ENCODE measurements at places on chromosomes 5 and 9.

DNA sequence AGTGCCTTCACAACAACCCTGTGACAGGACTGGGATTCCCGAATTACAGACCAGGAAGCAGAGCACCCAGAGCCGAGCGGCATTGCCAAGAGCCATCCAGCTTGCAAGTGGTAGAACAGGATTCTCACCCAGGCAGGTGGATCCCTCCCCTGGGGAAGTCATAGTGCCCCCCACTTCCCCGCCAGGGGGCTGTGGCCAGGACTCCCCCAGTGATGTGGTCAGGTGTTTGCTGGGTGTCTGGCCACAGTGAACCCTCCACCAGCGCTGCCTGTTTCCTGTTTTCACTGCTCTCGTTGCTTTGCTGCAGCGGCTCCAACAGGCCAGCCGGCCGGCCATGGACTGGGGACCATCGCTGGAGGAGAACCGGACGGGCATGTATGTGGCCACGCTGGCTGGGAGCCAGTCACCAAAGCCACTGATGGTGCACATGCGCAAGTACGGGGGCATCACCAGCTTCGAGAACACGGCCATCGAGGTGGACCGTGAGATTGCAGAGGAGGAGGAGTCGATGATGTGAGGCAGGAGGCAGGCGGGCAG is 19.3 kb downstream of the SLC6A7 start:
- DNase-seq, result no peak

DNA sequence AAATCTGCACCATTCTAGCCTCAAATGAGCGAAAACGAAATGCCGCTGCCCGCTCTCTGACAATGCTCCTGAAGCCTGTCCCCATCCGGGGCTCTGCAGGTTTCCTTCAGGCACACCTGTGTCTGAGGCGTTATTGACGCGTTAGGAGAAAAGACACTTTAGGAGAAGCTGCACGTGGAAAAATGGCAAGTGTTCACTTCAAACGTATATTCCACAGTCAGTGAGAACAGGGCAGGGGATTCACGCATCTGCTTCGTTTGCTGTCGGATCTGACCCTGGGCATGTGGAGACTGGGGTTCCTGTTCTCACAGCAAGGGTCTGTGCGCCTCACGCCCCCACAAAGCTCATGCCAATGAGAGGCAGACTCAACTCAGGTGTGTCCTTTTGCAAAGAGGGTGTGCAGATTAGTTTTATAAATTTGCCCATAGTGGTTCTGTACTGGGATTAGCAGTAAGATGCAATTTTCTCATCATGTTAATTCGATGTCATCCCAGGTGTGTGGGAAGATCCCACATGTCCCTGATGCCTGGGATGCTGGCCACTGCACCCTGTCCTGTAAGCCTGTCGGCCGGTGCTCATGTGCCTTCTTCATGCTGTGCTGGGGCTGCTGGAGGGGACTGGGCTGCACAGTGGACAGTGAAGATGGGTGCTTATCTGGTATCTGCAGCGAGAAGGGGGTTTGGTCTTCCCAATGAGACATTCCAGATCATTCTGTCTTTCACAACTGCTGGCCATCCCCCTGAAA is 11.2 kb upstream of the TBC1D9B start:
- DNase-seq, result no peak

DNA sequence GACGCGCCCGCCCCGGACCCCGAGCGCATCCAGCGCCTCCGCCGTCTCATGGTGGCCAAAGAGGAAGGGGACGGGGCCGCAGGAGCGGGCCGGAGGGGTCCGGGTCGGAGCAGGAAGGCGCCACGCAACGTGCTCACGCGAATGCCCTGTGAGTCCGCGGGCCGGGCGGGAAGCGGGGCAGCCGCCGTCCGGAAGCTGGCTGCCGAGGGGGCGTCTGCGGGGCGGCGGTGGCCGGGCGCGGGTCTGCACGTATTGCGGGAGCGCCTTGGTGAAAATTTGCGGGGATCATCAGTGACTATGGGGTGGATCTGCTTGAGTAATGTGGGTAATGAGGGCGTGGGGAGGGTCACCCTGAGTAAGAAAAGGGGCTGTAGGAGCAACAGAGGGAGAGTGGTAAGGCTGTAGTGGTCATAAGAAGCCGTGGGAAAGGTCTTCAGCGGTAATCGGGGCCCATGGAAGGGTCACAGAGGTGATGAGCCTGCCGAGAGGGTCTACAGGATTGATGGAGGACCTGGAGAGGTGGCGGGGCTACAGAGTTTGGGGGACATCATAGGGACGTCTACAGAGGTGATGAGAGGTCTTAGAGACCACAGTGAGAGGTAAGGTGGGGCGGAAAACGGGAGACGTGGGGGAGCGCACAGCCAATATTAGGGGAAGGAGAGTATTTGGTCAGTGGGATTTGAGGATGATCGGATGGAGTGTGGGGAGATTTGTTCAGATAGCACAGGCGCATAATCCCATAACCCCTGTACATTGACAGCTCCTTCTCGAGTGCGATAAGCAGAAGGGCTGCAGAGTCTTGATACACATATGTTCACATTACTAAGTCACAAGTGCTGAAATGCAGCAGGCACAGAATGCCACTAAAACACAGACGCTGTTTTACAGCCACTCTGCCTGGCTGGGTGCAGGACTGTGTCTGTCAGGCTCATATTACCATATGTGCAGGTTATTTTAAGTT is 819 bp downstream of the LSM11 start:
- peak; percentile 65 for DNase-seq

DNA sequence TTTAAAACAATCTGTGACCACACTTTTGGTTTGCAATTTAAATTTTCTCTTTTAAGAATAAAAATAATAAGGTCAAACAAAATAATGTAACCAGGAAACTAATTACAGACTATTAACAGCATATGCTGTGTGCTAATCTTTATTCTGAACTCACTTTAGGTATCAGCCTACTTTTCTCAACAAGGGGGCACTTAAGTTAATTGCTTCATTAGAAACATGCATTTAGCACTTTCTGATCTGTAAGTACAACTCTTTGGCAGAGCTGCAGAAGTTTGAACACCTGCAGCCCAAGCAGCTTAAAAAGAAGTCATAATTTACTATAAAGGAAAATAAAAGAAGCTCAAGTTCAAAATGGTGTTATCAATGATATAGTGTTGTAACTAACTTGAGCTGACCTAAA is 21.7 kb downstream of the XRCC4 start:
- DNase-seq, result peak; percentile 70

Data from NCI-H69 (cell line).